Neural progenitor cell (in vitro differentiated cells): ENCODE measurements at places on chromosomes 16 and 17. TPM values are rescaled to one million over a fixed set of nuclear protein-coding genes. Genes with fewer than 3 reads are reported as not detected.

PCGF2 gene
- 16.7 and 23.8 TPM in 2 replicates for total RNA-seq

TXNL4B gene
- 12.0 and 23.4 TPM in 2 replicates for total RNA-seq

GGT6 gene
- total RNA-seq, result not detected in 2 replicates

GPRC5B gene
- 21.1 and 32.2 TPM in 2 replicates for total RNA-seq

TEFM gene
- 17.4 TPM in 2 replicates for total RNA-seq
